NCI-H526 (cell line): ENCODE measurements at places on chromosomes 2 and 18.

GRCh38 chr2:67399831-67400489 is 2.8 kb downstream of the ETAA1 start:
- DNase-seq: no peak

DNA sequence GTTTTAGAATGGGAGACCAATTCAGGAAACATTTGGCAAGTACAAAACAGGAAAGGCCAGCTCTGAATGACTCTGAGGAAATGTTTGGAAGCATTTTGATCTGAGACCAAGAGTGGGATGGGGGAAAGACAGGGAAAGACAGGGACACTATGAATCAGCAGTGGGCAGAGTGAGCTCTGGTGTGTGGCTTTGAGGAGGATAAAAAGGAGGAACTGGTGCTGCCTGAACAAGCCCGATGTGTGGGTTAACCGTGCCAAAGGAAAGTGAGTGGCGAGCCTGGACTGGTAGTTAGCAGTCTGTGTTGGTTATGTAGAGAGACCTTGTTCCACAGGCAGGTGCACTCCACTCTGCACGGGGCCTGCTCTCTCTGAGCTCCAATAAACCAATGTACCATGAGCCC is 5.3 kb downstream of the MFSD6 start:
- peak; percentile 13 for DNase-seq

DNA sequence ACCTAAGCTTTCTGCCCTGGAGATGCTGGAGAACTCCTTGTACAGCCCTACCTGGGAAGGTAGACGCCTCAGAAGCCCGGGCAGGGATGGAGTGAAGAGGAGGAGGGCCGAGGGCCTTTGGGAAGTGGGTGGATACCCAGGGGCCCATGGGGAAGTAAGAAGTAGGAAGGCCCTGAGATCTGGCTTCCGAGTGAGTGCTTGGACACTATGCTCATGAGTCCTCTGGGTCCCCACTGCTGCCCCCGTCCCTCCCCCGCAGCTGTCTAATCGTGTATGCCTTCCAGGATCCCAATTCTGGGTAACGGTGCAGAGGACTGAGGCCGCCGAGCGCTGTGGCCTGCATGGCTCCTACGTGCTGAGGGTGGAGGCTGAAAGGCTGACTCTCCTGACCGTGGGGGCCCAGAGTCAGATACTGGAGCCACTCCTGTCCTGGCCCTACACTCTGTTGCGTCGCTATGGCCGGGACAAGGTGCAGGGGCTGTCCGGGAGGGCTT is 1.1 kb downstream of the DOK1 start:
- no peak for DNase-seq

DNA sequence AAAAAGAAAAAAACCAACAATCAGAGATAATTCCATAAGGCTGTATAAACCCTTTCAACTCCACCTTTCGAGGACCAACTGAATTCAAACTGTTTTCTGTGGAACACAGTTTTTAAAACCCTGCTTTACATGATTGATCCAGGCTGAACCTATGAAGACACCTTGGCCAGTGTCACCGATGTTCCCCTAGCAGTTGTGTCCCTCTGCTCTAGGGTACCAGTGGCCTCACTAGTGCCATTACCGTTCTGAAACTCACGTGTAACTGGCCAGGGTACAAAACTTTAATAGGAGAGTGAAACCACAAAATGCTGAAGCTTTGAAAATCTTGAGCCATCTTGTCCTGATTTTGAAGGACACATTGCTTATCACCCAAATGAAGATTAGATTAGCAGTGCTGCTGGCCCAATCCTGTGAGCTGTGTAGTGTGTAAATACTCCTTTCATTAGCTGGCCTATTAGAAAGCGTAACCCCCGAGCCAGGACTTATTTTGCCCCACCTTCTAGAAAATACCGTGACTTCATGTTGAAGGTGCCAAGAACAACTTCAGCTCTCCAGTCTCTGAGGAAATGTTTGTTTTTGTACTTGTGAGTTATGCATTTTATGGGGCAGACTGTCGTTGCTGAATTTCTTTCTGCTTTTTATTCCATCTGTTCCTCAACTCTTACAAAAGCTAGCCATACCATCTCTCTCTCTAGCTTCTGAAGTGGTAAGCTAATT is 147.8 kb upstream of the MAP3K20 start:
- no peak for DNase-seq

DNA sequence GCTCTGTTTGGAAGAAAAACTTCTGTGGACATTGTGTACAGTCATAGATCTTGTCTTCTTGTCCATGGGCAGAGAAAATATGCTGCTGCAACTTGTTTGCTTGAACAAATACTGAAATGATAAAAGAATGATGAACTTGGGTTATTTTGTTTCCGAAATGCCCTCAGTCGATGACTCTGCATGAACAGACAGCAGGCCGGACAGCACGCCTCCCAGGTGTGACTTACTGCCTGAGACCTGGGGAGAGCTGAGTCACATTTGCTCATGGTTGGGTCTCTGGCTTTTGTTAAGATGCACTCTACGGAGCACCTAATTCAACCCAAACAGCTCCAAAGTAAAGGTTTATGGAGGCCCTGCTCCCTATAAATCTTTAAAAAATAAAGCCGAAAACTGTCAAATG is 262.5 kb downstream of the ZNF521 start:
- DNase-seq: no peak

GRCh38 chr2:142190805-142191204 is 60.0 kb upstream of the LRP1B start:
- no peak for DNase-seq

DNA sequence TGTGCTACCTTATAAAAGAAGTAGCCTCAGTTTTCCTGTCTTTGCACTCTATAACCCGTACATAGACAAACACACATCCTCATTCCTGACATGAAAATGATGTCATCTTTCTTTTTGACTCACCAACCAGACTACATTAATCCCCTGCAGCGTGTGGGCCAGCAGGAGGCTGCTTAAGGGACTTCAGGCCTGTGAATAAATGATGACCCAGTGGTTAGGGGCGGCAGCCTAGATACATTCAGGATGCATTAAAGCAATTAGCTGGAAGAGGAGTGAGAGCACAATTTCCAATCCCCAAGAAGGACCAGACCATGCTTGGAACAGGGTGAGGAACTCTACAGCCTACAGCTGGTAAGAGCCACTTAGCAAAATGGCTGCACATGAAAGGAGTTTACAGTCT is 57.3 kb upstream of the KLF7 start:
- no peak for DNase-seq

GRCh38 chr2:101367508-101367907 is 19.8 kb downstream of the CREG2 start:
- DNase-seq: no peak

DNA sequence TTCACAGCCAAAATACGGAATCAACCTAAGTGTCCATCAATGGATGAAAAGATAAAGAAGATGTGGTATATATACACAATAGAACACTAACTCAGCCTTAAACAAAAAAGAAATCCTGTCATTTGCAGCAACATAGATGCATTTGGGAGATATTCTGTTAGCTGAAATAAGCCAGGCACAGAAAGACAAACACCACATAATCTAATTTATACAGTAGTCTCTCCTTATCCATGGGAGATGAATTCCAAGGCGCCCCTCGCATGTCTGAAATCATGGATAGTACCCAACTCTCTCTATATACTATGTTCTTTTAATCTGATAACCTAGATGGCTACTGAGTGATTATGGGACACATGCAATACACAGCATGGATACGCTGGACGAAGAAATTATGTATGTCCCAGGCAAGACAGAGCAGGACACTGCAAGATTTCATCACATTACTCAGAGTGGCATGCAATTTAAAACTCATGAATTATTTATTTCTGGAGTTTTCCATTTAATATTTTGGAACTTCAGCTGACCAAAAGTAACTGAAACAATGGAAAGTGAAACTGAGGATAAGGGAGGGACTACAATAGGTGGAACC is 39.5 kb downstream of the ORC4 start:
- DNase-seq: no peak

DNA sequence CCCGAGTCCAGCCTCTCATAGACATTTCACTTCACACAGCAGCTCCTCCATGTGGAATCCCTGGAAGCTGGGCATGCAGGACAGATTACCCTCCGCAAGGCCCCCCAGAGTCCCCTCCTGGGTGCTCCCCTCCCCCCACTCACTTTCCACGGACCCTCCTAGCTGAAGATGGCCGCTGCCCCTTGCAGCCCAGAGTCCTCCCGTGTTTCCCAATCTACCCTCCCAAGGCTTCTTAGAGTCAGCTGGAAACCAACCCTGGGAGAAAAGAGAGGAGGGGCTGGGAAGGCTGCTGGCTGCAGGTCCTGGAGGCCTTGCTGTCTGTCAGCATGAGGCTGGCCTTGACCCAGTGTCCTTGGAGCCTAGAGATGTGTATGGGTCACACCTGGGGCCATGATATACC is 49.0 kb upstream of the HAAO start:
- DNase-seq: no peak

DNA sequence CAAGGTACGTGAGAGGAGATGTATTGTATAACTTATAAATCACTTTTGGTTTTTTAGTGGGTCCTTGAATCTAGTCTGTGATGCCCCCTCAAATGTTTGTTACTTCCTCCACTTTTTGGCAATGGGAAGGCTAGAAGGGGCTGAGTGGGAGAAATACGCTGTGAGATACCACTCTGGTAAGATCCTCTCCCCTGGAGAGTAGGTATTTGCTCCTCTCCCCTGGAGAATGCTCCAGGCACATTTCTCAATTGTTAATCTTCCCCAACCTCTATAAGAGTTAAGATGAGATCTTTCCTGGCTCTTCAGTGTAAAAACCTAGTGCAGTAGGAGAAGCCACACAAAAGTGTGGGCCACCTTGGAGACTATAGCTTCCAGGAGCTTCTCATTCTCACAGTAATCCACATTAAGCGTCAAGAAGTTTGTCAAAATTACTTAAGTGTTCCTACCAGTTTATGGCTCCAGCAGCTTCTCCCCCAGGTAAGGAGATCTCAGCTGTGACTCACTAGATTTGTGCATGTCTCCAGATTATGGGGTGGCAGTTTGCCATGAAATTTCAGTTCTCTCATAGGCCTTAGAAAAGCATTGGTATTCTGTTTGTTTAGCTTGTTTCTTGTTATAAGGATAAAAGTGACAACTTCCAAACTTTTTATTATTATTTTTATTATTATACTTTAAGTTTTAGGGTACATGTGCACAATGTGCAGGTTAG is 182.6 kb downstream of the FSIP2 start:
- DNase-seq: no peak

GRCh38 chr2:201974171-201975100 is 59.2 kb upstream of the FZD7 start:
- no peak for DNase-seq

- no peak for DNase-seq
Measured at GRCh38 chr2:239315308-239315707, 85.5 kb downstream of the HDAC4 start.

DNA sequence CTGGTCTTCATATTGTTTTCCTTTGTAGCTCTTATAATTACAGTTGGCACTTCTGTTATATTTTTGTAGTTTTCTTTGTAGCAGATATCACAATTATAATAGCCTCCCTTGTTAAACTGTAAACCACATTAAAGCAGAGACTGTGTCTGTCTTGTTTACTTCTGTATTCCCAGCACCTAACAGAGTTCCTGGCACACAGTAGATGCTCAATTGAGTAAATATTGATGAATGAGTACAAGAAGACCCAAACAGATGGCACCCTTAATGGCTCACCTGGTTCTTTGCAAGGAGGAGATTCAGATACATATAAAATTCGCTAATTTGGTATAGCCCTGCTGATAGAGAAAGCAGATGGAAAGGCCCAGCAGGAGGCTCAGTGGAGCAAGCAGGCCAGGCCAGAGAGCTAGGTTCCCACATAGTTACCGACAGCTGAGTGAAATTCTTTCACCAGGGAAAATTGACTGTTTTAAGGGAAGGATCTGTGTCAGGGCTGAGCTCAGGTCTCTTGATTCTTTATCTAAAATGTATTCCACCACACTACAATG is 120.1 kb downstream of the NUP35 start:
- no peak for DNase-seq

GRCh38 chr2:221851531-221852045 is 279.5 kb upstream of the EPHA4 start:
- DNase-seq: no peak

- DNase-seq: no peak
Measured at GRCh38 chr2:74887960-74888700, 54.2 kb downstream of the HK2 start.

DNA sequence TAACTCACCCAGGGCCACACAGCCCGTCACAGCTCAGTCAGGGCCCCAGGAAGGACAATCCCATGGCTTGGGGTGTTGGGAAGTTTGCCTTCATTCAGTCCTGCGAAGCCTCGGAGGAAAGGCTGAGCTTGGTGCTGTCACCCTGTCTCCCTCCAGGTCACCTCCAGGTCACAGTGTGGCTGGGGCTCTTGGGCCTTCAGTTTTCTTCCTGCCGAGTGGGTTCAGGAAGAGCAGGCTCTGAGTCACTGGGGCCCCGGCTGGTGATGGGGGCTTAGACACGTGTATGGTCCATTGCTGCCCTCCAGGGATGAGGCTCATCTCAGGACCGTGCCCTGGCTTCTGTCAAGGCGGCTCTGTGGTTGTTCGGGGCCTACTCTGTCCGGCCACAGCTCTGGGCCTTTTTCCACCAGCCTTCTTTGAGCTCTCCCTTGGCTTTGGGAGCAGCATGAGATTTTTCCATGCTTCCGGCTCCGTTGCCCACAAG is 118.6 kb downstream of the INHBB start:
- no peak for DNase-seq

GRCh38 chr2:156125018-156125417 is 207.5 kb downstream of the NR4A2 start:
- no peak for DNase-seq

DNA sequence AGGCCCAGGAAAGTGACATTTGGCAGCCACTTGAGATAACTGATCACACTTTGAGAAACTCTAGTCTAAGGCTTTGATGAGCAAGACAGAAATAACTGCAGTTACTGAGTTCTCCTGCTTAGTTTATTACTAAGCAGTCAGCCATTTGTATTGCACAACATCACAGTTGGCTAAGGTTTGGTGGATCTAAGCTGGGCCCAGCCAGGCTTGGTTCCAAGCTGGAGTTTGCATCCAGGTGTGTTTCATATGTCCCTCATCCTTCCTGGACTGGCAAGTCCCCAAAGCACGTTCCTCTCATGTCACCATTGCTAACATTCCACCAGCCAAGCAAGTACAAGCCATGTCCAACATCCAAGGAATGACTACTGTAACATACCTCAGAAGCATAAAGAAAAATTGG is 71.3 kb upstream of the ZNF532 start:
- DNase-seq: no peak

DNA sequence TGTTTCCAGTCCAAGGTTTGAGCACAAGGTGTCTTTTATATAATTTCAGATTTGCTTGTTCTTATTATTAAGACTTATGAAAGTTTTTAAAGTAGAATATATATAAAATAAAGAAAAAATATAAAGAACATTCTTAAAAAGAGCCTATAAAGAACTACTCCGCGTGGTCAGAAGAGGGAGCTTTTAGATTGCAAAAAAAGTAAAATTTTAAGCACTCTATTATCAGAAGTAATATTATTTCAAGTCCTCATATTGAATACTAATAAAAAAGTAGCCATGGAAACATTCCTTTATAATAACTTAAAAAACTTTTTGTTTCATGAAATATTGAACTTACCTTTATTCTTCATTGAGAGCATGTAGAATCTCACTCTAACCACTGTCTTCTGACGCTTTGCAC is 51.4 kb downstream of the LINC00305 start:
- no peak for DNase-seq

GRCh38 chr2:235017441-235017840 is 65.6 kb downstream of the SH3BP4 start:
- DNase-seq: no peak

- no peak for DNase-seq
Measured at GRCh38 chr2:12044857-12045256, 298.4 kb downstream of the LPIN1 start.

GRCh38 chr2:20273042-20273441 is 48.1 kb upstream of the SDC1 start:
- no peak for DNase-seq
